ENCODE measurements at places on chromosomes 3 and 15.

DNA sequence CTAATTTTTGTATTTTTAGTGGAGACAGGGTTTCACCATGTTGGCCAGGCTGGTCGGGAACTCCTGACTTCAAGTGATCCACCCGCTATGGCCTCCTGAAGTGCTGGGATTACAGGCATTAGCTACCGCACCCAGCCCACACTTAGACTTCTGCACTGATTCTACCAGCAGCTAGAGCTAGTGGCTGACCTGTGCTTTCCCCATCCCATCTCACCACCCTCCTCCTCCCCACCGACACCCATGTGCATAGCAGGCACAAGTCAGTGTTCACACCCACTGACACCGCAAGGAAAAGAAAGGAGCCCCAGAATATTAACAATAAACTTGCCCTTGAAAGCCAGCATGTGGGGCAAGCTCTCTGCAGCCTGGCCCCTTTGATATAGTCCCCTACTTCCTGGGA is 11.2 kb upstream of the ABTB1 start:
- DNase-seq: no peak

DNA sequence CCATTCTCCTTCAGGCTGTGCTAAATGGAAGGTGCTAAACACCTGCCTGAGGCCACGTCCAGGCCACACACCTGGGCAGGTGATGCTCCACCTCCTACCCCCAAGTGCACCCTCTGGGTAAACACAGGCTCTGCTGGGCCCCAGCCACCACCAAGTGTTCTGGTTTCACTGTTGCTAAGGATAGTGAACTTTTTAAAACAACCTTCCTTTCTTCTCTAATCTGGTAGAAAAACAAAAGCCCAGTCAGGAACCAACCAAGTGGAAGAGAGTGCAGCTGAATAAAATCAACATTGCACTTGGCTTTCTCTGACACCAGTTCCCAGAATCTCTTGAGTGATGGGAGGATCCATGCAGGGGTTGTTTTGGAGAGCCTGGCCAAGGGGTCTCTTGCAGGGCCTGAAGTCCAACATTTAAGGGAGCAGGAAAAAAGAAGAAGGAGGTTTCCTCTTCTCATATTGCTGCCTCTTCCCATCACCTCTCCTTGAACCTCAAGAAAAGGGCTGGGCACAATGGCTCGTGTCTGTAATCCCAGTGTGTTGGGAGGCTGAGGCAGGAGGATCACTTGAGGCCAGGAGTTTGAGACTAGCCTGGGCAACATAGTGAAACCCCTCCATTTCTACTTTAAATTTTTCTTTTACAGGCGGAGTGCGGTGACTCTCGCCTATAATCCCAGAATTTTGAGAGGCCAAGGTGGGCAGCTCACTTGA is 26.2 kb upstream of the ATP13A3 start:
- DNase-seq: no peak

DNA sequence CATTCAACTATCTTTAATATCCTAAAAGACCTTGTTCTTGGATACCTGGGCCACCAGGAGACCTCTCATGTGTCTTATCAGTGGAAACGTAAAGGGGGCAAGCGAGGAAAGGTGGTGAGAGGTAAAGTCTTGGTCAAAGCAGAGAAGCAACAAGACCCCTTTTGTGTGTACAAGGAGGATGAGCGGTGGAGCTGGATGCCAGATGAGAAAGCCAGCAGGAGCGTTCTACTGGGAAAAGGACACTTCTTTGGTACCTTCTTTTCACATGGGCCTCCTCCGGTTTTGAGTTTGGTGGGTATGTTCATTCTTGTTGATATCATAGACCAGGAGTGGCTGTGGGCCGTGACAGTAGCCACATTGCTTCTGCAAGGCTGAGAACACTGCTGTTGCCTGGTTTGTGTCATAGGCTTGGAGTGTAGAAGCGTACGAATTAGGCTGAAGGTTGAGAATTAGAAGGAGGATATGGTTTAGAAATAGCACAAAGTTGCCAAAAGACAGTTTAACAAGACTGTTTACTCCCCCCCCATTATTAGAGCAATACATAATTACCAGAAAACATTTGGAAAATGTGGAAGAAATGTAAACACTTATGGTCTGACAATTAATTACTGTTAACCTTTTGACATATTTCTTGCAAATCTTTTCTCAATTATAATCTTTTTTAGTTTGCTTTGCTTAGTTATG is 46.8 kb upstream of the VILL start:
- no peak for DNase-seq

DNA sequence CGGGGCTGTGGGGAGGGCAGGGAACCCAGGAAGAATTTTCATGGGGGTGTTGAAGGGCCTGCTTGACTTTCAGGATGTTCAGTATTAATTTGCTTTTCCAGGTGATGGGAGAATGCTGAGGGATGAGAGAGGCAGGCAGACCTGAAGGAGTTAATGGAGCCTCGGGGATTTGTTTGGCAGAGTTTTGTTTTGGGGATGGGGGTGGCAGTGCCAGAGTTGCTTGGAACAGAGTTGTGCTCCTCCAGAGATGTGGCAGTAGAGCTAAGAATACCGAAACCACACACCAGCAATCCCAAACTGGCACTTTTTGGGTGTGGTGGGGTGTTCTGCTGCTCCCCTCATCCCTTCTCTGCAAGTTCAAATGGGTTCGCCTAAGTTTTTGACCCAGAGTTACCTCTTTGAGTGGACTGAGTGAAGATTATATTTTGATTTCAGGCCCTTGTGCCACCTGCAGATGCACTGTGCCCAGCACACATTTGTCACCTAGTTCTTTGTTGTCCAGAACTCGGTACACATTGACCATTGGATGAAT is 1.6 kb downstream of the BOC start:
- no peak for DNase-seq

DNA sequence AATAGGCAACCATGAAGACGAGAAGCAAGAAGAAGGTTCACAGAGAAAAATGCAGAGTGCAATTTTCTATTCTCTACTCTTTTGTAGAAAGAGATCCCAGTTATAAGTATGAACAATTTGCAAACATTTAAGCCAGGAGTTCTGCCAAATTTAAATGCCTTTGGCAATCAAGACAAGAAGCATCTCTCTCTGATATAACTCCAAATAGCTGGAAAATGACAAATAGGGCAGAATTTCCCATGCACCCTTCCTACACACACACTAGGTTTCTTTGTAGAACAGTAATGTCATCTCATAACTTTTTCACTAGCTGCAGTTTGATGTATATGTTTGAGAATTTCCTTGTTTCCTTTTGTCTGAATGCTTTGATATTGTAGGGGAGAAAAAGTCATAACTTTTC is 333.5 kb upstream of the AZI2 start:
- DNase-seq: no peak

- DNase-seq: no peak
Measured at GRCh38 chr3:45029661-45030060, 3.6 kb downstream of the CLEC3B start.

- no peak for DNase-seq
Measured at GRCh38 chr3:127254033-127254644, 33.7 kb downstream of the PRR20G start.

- no peak for DNase-seq
Measured at GRCh38 chr15:40591389-40591788, 2.7 kb upstream of the KNL1 start.

DNA sequence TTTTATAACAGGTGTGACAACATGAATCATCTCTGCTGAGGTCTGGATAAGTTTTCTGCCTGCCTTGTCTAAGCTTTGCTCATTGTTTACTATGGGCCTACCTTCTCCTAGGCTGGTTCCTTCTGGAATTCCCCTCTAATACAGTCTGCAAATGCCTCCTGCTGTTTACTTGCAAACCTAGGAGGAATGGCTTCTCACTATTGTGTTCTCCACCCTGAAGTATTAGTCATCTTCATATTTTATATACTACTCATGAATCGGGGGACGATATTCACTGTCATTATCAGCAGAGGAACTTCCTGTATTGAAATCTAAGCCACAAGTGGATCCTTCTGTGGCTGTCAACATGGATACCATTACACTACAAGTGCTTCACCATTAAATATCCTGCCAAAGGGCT is 154.8 kb downstream of the PLCL2 start:
- no peak for DNase-seq

DNA sequence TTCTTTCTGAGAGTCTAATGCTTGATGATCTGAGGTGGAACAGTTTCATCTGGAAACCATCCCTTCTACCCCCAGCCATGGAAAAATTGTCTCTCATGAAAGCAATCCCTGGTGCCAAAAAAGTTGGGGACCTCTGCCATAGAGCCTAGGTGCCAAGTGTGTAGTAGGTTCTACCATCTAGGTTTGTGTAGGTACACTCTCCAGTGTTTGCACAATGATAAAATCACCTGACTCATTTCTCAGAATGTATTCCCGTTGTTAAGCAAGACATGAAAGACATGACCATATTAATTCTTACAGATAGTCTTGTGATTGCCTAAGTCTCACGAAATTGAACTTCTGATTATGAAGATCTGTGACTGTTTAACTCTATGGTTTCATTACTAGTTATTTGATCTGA is 68.6 kb downstream of the KAT2B start:
- DNase-seq: no peak

GRCh38 chr3:167866331-167866730 is 130.8 kb downstream of the SERPINI1 start:
- DNase-seq: no peak

DNA sequence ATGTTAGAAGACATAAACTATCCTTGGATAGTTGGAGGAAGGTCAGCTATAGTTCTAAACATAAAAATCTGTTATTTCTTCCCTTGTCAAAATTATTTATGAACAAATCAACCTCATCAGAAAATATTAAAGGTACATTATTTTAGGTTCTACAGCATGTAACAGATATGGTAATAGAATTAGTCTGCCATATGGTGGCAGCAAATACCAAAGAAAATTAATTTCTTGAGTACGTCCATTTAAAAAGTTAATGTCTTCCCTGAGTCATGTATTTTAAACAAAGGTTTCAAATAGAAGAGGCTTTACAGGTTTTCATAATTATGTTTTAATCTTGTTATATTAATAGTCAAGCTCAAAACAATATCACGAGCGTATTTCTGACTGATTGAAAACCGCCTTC is 17.9 kb upstream of the ANKRD28 start:
- DNase-seq: no peak

DNA sequence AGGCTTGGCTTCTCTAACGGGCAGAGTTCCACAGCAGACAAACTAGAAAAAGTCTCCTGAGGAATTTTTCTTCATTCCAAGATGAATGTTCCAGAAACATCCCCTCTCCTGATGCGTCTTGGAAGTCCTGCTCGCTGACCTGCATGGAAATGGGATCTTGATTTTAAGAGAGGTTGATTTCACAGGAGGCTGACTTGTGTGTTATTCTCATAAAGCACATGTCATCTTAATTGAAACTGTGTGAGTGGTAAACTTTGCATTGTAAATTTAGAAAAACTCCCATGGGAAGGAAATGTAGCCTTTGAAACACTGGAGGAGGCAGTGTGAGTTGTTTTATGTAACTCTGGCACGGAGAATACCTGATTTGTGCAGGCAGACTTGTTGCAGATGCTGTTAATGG is 337.8 kb upstream of the NR2E3 start:
- no peak for DNase-seq

DNA sequence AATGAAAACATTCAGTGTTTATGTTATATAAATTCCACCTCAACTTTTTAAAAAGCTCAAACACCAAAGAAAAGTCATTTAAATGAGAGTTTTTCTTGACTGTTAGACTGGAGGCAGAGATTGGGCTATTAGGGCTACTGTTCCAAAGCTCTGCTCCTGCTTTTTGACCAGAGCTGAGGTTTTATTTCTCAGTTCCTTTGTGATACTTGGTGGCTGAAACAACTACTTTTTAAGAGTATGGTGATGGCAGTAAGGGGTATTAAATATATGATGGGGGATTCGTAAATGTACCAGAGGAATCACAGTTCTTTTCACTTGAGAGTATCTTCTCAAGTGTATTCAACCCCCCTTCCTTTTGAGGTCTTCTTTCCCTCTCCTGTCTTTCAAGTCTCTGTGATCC is 186.1 kb upstream of the CGNL1 start:
- no peak for DNase-seq

DNA sequence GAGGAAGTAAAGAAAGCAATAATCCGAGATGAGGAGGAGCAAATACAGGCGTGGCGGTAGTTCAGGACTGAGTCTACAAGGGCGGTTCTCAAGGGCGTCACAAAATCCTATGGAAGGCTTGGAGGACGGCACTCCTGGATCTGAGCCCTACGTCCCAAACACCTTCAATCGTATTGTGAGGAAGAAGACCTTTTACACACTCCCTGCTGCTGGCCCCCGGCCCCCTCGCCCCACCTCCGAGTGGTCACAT is 747 bp downstream of the PLD1 start:
- no peak for DNase-seq

- peak; percentile 42 for DNase-seq
Measured at GRCh38 chr3:177426878-177427495, 229.7 kb upstream of the TBL1XR1 start.

GRCh38 chr3:123153125-123154019 is 48.4 kb upstream of the SEC22A start:
- DNase-seq: no peak

DNA sequence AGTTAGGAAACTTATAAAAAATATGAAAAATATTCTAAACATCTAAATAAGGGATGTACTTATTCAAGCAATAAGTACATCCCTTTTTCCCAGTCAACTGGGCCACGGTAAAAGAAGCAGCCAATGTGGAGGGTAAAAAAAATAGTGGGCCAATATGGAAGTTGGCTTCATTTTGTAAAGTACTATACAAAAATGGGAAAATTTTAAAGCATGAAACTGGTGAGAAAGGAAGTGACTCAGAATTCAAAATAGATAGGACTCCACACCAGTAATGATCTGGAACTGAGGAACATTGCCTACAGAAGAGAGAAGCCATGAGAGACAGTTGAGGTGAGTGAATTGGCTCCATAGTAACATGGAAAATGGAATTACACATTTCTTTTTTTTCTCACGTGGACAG is 108.9 kb downstream of the FNDC3B start:
- DNase-seq: no peak

DNA sequence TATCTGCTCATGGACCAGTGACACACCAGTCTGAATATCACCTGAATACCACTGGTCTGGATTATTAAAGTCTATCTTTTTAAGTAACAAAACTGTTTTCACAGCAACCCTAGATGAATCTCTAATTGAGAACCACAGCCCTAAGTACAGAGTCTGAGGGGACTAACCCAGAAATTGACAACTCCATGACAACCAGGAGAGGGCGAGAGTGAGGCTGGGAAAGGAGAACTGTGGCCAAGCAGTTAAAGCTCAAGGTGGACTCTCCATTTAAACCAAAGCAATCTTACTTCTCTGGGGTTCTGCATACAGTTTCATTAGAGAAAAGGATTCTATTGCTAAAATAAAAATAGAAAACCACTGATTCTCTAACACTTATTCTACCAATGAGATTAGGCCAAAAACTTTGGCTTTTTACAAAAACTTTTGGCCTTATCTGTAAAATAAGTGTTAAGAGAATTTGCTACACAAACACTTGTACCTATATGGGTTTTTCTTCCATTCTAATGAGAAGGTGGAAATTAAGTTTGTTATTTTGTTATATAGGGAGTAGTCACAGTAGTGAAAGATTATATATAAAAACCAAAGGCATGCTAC is 11.4 kb downstream of the NEK10 start:
- DNase-seq: peak; percentile 45

Data from CD4-positive, alpha-beta T cell treated with Interferon gamma for 1 hour (primary cell).